ENCODE measurements at places on chromosomes 6 and 20.
A peak's percentile ranks its signal among the peaks of the same experiment; 100 is the strongest.

DNA sequence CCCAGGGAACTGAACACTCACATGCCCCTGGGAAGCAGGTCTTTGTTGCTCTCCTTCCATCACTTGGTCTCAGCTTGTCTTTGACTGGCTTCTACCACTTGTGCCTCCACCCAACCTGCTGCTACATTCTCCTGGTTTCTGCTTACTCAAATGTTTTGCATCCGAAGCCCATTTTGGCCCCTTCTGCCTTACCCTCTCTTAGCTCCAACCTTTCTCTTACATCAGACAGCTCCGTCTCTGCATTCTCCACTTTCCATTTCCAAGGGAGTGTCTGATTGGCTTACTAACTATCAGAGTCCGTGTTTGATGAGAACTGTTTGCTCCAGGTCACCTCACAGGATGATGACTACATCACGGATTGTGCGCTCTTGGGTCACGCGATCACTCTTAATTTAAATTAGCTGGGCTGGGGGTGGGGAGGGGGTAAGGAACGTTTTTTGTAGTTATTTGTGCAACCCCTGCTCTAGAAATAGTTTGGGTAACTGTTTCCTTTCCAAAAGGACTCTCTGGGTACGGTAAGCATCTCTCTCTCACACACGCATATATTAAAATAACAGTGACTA, 844 bp upstream of the ABRACL start:
- DNase-seq, result peak; percentile 14

DNA sequence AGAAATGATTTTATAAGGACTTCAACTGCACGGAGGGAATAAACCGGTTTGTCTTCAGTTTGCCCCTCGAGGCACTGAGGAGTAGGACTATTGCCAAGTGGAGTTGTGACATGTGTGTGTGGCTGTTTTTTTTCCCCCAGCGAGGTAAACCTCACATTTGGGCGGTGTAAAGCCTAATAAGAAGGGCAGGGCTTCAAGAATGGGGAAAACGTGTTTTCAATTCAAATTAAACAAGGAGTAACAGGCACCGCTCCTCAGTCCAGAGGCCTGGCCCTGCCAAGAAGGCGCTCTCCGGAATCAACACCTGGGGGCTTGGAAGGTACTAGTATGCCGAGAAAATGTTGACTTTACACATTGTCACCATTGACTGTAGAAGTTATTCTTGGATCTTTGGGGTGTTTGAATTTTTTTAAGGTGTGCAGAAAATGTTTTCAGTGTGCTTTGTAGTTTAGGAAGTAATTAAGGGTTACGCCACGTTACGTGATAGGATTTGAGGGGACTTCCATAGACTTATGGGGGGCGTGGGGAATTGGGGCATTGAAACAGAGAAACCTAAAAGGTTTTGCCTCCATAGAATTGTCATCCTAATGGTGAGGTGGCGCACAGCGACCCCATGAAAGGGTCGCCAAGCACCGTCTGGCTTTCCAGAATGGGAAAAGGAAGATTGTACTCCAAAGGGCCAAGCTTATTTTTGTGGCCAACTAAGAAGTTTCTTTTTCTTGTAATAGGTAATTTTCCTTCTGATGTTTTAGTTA, 791 bp downstream of the ADGRG6 start:
- no peak for DNase-seq

GRCh38 chr6:166097914-166098522, 69.6 kb downstream of the TBXT start:
- no peak for DNase-seq

- DNase-seq, result no peak
Measured at GRCh38 chr20:5504061-5504739, 187.4 kb upstream of the PROKR2 start.

DNA sequence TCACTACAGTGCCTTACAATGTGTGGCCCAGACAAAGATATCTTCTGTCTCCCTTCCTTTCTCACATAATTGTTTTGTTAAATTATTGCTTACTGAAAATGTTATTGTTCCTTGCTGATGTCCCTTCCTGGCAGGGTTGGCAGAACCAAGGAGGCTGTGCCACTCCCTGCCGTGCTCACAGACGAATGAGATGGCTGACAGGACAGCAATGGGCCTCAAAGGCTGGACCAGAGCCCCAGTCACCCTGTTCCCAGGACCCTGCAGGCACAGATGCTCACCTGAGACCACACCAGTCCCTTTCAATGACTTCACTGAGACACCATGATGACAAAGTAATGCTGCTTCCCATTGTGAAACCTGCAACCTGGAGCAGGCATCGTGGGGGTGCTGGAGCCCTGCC, 375.1 kb downstream of the HACE1 start:
- DNase-seq, result no peak

- no peak for DNase-seq
Measured at GRCh38 chr6:21079468-21080048, 514.0 kb upstream of the SOX4 start.

DNA sequence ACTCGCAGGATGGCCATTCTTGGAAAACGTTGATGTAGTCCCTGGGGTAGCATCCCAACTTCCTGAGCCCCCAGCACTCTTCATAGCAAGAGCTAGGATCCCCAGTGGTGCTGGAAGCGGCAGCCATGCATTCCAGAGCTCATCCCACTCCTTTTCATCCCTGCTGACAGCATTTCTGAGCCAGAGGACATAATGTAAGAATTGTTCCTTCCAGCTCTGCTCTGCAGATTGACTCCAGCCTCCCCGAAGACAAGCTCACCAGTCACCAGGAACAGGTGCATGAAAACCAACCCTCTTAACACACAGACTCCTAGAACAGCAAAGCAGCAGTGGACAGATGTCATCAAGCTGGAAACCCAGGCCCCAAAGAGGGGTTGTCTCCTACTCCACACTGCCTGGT, 3.8 kb downstream of the SLC13A3 start:
- no peak for DNase-seq

DNA sequence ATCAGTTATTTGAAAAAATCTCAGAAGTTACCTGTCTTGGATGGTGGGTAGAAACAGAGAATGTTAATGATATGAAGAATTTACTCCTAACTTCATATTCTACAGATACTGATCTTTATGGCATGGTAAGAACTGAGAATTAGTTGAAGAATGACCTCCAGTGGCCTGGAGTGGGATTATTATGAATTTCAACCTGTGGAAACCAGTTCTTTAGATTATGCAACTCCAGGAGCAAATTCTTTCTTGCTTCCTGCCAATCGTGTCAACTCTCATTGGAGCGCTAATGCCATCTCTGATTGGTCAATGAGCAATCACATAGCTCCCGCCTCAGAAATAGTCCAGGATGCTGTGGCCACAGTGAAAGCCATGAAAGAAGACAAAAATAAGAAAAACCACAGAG, 40.6 kb downstream of the LYRM2 start:
- no peak for DNase-seq

GRCh38 chr6:155187106-155187505, 76.7 kb upstream of the CLDN20 start:
- peak; percentile 11 for DNase-seq

GRCh38 chr20:57213291-57213690, 53.1 kb downstream of the BMP7 start:
- DNase-seq, result no peak

GRCh38 chr20:38205001-38205400, 39.9 kb upstream of the TGM2 start:
- no peak for DNase-seq

DNA sequence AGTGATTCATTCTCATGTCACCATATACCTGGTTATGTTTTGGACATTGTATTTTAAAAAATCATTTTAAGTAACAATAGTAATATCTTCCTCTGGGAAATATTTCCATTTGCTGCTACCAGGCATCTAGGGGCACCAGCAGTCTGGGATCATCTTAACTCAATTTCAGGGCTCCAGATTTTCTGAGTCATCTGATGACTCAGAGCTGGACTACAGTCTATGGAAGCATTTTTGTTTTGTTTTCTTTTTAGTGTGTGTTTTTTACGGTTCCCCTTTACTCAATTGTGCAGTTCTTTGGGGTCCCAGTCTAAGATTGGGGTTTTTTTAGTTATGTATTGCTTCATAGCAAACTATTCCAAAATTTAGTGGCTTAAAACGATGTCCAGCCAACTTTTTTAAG, 5.7 kb upstream of the FKBP5 start:
- DNase-seq, result no peak

DNA sequence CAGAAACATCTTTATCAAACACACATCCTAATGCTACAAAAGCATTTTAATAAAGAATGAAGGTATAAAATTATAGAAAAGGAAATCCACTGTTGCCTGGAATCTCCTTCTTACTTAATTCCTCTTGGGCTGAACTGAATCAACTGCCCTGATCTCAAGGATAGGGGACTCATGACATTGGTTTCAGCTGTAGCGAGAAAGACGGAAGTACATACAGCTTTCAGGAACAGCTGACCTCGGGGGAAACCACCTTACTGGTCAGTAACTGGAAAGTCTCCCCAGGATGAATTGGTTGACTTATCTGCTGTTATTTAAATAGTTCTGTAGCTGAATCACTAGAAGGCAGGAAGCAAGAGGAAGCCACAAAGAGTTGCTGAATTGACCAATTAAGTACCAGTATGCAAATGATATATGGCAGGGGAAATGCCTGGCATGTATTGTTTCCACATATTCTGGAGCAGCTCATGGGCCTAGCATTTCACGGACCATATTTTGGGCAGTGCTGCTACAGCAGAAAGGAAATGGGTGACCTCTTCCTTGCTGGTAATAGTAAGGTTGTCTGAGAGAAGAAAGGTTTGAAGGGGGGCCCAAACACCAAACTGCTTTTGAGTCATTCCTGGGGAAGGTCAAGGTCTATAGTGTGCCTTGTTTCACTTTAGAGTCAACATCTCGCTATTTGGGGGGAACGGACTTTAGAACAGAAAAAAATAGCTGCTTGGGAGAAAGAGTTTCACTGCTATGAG, 43.7 kb upstream of the MAP7 start:
- DNase-seq, result peak; percentile 11

DNA sequence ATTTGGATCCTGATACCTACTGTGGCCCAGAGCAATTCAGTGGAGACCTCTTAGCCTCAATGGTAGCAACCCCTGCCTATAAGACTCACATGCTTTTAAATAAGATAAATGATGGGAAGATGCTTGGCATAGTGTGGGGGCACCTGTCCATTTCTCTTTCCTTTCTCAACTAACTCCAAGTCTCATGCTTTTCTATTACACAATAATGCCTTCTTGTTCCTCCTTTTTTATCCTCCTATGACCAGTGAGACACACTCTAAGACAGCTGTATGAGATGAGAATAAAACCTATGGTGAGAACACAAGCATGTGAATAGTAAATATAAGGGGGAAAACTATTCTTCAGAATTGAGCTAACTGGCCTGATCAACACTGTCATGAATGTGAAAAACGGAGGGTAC, 147.0 kb upstream of the STXBP5 start:
- no peak for DNase-seq

DNA sequence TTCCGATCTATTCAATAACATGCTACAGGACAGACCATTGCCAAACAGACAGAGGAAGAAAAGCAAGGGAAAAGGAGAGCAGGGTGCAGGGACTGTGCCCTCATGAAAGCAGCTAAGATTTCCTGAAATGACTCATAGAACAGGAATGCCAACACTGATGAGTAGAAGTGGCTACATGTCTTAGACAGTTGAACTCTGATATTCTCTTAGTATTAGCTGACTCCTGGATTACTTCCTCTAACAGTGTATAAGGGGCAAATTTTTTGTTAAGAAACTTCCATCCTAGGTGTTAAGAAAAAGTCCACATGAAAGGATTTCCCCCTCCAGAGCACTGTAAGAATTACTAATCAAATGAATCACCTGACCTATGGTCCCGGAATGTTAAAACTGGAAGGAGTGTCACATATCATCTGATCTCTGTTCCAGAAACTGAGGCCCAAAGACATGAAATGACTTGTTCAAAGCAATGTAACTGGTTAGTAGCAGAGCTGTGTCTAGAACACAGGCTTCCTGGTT, 224.9 kb downstream of the IBTK start:
- no peak for DNase-seq

GRCh38 chr20:64080813-64081623, 1.1 kb downstream of the OPRL1 start:
- DNase-seq, result no peak

DNA sequence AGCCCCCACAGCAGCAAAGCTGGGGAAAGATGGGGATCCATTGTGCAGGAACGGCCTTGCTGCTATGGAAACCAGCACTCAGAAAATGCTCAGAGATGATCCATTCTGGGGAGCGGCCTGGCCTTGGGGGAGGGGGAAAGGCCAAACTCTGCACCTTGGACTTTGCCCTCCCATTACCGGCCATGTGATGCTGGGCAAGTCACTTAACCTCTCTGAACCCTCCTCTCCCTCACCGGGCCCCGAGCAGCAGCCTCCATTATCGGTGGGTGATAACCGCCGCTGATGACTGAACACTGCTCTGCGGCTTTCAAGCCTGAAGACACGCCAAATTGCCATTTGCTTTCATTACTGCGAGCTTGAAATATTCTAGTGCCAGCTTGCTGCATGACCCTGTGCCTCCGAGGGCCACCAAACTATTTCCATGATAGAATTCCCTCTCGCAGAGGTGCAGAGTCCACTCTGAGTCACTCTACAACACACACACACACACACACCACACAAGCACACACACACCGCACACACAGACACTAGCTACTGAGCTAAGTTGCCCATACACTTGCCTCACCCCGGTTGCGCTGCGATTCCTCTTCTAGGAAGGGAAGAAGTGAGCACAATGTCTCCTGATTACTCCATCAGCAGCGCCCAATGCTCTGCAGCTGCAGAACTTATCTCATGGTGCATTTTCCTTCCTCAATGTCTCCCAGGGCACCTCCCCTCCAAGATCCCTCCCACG, 20.6 kb upstream of the SIRPA start:
- DNase-seq, result no peak

DNA sequence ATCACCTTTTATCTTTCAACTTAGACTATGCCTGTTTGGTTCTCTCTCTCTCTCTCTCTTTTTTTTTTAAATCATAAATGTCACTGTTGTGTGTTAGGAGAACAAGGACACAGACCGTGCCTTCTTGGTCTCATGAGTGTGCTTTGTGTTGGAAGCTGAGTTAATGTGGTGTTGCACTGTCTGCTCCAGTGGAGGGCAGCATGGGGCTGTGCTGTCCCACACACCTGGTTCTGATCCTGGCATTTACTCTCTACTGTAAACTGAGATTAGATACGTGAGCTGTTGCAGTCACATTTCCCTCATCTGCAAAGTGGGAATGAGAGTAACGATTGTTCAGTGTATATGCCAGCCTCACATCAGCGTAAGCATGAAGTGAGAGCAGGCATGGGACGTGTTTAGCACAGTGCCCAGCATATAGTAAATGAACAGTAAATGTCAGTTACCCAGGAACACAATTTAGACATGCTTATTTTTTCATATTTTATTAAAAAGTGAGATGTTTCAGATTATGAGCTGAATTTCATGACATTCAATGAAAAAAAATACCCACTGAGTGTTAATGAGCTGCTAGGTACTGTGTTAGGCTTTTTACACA, 161.1 kb downstream of the FARS2 start:
- no peak for DNase-seq

GRCh38 chr20:19120569-19120968, 91.9 kb upstream of the SLC24A3 start:
- no peak for DNase-seq
